ENCODE measurements at places on chromosomes 13 and 19.

GRCh38 chr13:79989217-79989661 is 351.7 kb downstream of the SPRY2 start:
- no peaks in the 10 kb centered on the region for H3K36me3 ChIP-seq
- H3K4me3 ChIP-seq = no peak overlapping the region
- H3K27me3 ChIP-seq = no peaks in the 10 kb centered on the region
- peak; percentile 61 for DNase-seq
- no peak overlapping the region for H3K27ac ChIP-seq

DNA sequence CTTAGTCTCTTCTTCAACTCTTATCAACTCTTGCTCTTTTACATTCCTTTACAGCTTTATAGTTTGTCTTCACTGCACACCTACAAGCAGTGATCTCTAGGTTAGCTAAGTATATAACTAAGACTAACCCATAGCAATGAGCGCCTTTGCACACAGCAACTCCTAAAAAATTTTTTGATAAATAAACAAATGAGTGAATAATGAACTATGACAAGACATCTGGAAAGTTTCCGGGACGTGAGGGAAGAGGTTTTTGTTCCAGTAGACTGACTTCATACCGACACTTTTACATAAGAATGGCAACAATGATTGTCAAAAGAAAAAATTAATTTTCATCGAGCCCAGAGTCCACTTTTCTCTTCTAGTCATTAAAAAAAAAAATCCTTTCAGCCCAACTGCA is 98.3 kb downstream of the ELF1 start:
- H3K36me3 ChIP-seq = no peaks in the 10 kb centered on the region
- H3K27me3 ChIP-seq = no peaks in the 10 kb centered on the region
- H3K27ac ChIP-seq = no peak overlapping the region
- H3K4me1 ChIP-seq = no peaks in the 10 kb centered on the region
- DNase-seq = no peak

DNA sequence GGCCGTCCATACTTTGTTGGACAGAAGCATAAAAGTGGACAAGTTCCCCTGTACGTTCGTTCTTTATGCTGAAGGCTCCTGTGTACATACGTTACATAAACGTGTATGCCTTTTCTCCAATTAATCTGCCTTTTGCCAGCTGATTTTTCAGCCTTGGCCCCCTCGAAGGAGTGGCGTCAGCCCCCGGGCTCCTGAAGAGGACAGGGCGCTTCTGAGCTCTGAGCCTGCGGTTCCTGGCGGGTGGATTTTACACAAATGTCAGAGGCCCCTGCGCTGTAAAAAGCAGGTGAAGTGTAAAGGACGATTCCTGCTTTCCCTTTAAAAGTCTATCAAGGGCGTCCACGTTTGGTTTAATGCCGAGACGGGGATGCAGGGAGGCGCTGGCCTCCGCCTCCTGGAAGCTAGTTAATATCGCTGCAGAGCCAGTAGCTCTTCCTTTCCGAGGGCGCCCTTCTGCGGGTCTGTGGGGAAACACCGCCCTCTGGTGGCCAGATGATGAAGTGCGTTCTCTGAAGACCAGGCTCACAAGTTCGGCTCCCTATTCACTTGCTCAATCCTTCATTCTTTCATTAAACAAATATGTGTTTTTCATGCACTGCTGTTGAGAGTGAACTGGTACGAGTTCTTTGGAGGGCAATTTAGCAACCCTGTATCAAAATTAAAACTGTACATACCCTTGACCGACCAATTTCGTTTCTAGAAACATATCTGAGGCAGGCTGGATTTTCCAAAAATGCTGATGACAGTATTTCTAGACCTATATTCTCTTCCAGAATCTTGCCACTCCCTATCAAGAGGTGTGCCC is 62.0 kb downstream of the GPR12 start:
- H3K4me3 ChIP-seq = no peak overlapping the region
- no peaks in the 10 kb centered on the region for H3K4me1 ChIP-seq
- H3K27me3 ChIP-seq = no peaks in the 10 kb centered on the region
- no peaks in the 10 kb centered on the region for H3K36me3 ChIP-seq

- no peak overlapping the region for H3K27ac ChIP-seq
- no peaks in the 10 kb centered on the region for H3K4me1 ChIP-seq
- DNase-seq = no peak
- no peaks in the 10 kb centered on the region for H3K36me3 ChIP-seq
- H3K27me3 ChIP-seq = peaks cover 1% of the 10 kb centered on the region
Observed at GRCh38 chr13:57627663-57628062, 3.9 kb upstream of the PCDH17 start.

DNA sequence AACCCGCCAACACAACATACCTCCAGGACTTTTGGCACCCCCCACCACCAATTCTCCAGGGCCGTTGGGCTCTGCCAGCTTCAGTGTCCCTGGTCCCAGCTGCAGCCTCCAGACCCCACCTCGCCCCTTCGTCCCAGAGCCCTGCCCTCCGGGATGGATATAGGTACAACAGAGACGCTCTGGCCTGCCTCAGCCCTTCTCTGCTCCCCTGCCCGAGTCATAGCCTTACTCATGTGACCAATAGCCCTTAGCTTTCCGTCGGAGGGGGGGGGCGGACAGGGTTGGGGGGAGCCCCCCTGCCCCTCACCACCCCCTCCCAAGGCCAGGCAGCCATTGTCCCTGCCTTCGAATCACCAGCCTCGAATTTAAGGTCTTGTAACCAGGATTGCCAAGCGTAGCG is 70.8 kb upstream of the NFIC start:
- no peaks in the 10 kb centered on the region for H3K27me3 ChIP-seq
- no peak overlapping the region for H3K27ac ChIP-seq

- H3K36me3 ChIP-seq = peaks cover 4% of the 10 kb centered on the region
- H3K4me1 ChIP-seq = no peaks in the 10 kb centered on the region
- no peak for DNase-seq
- H3K27me3 ChIP-seq = no peaks in the 10 kb centered on the region
- H3K4me3 ChIP-seq = no peak overlapping the region
- H3K27ac ChIP-seq = no peak overlapping the region
Observed at GRCh38 chr19:6221878-6222746, 57.7 kb downstream of the MLLT1 start.

- no peaks in the 10 kb centered on the region for H3K27me3 ChIP-seq
- DNase-seq = no peak
- no peak overlapping the region for H3K27ac ChIP-seq
- H3K4me3 ChIP-seq = no peak overlapping the region
- no peaks in the 10 kb centered on the region for H3K4me1 ChIP-seq
Observed at GRCh38 chr13:39054112-39054511, 15.9 kb downstream of the NHLRC3 start.

- no peak overlapping the region for H3K4me3 ChIP-seq
- no peaks in the 10 kb centered on the region for H3K36me3 ChIP-seq
- H3K27me3 ChIP-seq = no peaks in the 10 kb centered on the region
- DNase-seq = no peak
- no peaks in the 10 kb centered on the region for H3K4me1 ChIP-seq
Observed at GRCh38 chr13:34410678-34411077, 531.4 kb upstream of the NBEA start.

- no peaks in the 10 kb centered on the region for H3K36me3 ChIP-seq
- no peak overlapping the region for H3K4me3 ChIP-seq
- H3K27ac ChIP-seq = no peak overlapping the region
- no peak for DNase-seq
Observed at GRCh38 chr13:73324842-73325722, 266.3 kb downstream of the KLF5 start.

DNA sequence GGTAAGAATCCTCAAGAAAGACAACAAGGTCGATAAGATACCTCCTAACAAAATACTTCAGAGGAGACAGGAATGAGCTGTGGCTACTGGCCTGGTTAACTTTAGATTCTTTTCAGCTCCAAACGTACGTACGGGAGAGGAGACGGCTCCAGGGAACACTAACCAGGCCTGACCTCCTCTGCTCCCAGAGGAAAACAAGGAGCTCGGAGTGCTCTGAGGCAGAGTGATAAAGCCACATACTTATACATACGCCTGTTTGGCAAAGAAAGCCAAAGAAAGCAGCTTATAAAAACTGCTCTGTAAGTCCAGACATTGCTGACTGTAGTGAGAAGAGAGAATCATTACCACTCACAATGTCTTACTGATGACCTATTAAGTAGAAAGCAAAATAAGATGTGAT is 263.9 kb downstream of the MZT1 start:
- no peaks in the 10 kb centered on the region for H3K27me3 ChIP-seq
- no peaks in the 10 kb centered on the region for H3K4me1 ChIP-seq
- H3K27ac ChIP-seq = no peak overlapping the region

DNA sequence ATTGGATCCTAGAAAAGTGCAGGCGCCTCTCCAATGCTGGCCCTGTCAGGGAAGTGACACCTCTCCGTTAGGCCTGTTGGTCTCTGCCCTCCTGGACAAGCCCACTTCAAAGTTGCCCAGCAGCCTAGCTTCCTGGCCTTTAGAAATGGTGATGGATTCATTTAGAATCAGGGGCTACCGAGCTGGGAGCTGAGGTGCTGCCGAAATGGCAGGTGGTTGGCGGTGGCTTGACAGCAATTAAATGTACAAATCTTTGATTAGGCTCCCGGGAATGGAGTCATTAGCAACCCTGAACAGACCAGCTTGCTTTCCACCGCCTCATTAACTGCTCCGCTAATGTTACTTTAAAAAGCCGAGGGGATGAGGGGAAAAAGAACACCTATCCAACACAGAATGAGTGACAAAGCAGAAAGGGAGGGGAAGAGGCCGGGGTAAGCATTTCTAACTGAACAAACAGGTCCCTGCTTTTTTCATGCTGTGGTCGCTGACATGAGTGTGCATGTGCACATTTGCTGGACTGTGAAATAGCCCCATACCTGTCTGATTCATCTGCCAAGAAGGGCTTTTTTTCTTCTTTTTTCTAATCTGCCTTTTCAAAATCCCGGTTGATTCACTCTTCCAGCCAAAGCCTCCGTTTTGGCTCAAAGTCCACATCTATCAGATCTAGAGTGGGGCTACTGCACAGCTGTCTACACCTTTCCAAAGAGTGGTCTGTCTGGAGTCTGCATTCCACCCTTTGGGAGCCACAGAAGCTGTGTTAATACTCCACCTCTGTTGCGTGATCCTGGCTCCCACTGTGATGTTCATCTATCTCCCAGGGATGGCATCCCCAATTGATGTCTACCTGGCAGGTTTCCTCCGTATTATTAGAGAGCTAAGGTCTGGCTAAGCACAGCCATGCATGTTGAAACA is 431.9 kb downstream of the COG6 start:
- no peaks in the 10 kb centered on the region for H3K4me1 ChIP-seq
- H3K27me3 ChIP-seq = no peaks in the 10 kb centered on the region
- no peak for DNase-seq
- no peak overlapping the region for H3K4me3 ChIP-seq

- no peaks in the 10 kb centered on the region for H3K4me1 ChIP-seq
- no peak overlapping the region for H3K27ac ChIP-seq
- H3K4me3 ChIP-seq = no peak overlapping the region
- H3K27me3 ChIP-seq = no peaks in the 10 kb centered on the region
Observed at GRCh38 chr13:52896827-52897659, 48.6 kb upstream of the PCDH8 start.

GRCh38 chr13:110636701-110637201 is 21.4 kb downstream of the NAXD start:
- no peak for DNase-seq
- H3K27ac ChIP-seq = no peak overlapping the region
- H3K4me1 ChIP-seq = peaks cover 2% of the 10 kb centered on the region
- H3K4me3 ChIP-seq = no peak overlapping the region
- H3K27me3 ChIP-seq = no peaks in the 10 kb centered on the region

DNA sequence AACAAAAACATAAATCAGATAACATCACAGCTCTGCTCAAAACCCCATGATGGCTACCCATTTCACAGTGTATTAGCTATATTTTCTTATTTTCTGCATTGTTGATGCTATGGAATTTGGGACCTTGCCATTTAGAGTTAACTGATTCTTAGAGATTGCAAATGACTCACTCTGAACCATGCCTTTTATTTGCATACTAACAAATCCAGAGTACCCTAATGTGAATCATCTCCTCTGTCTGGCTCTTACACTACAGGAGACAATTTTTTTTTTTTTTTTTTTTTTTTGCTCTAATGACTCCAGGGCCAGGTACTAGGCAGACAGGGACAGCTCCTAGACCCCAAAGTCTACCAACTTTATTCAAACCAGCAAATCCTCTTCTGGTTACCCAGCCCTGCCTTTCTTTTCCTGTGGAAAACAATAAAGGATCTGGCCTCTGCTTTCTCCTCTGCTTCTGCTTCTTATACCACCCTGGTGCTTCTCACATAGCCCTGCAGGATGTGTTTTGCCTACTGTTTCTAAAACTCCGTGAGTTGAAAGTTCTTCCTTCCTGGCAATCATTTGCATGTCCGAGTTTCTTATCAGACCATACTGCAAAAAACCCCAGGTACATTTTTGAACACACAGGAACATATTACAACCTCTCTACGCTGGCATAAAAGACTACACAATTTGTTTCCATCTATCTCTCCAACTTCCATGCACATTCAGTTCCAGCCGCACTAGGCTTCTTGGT is 10.6 kb upstream of the ZNF460 start:
- no peaks in the 10 kb centered on the region for H3K36me3 ChIP-seq
- no peak overlapping the region for H3K4me3 ChIP-seq
- H3K27ac ChIP-seq = no peak overlapping the region
- DNase-seq = no peak

- H3K27ac ChIP-seq = no peak overlapping the region
- no peaks in the 10 kb centered on the region for H3K4me1 ChIP-seq
- H3K36me3 ChIP-seq = no peaks in the 10 kb centered on the region
Observed at GRCh38 chr13:20647758-20648157, 55.7 kb upstream of the IL17D start.

- H3K27me3 ChIP-seq = peaks cover 5% of the 10 kb centered on the region
- DNase-seq = peak; percentile 81
Observed at GRCh38 chr19:50777830-50778303, 7.6 kb downstream of the GPR32 start.

GRCh38 chr13:97113231-97114001 is 108.7 kb upstream of the MBNL2 start:
- DNase-seq = no peak
- no peaks in the 10 kb centered on the region for H3K36me3 ChIP-seq
- no peak overlapping the region for H3K4me3 ChIP-seq
- no peak overlapping the region for H3K27ac ChIP-seq
- H3K4me1 ChIP-seq = peaks cover 9% of the 10 kb centered on the region
- no peaks in the 10 kb centered on the region for H3K27me3 ChIP-seq

DNA sequence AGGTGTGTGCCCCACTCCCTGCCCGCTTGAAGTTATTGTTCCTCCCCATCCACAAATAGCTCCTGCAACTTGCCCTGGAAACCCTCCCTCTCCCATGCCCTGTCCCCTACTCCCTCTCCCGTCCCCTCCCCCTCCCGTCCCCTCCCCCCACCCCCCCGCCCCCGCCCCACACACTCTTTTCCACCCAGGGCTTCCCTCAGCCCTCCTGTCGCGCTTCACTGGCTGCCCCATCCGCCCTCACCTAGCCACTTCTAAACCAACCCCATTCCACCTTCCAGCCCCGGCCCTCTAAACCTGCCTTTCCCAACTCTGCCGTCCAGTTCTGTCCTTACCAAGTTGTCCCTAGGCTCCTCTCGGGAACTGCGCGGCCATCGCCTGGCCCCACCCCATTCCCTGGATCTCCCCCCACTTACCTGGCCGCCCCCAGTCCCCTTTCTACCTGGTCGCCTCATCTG is 993 bp downstream of the RGL3 start:
- peaks cover 3% of the 10 kb centered on the region for H3K27me3 ChIP-seq
- H3K4me3 ChIP-seq = peak overlapping the region; percentile 56
- DNase-seq = no peak
- H3K27ac ChIP-seq = no peak overlapping the region
- H3K4me1 ChIP-seq = peaks cover 2% of the 10 kb centered on the region

Measured in mesendoderm (in vitro differentiated cells).